ENCODE measurements at places on chromosomes 12 and 14.

DNA sequence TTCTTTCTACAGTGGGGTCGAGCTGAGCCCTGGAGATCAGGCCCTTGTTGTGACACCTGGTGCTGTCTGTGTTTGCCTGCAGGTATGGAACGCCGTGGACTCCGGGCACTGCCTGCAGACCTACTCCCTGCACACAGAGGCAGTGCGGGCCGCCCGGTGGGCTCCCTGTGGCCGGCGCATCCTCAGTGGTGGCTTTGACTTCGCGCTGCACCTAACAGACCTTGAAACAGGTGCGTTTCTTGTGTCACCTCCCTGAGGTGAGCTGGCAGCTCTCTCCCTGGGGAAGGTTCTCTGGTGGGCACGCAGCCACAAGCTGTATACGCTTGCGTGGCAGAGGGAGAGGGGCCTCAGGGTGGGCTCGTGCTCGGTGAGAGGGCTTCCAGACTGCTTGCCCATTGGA is 119.3 kb downstream of the BEGAIN start:
- no peak for DNase-seq

GRCh38 chr14:100022772-100023451 is 42.3 kb upstream of the EVL start:
- peak; percentile 52 for DNase-seq

- no peak for DNase-seq
These were observed 1.7 kb upstream of the TNS2 start for GRCh38 chr12:53048033-53048779.

GRCh38 chr14:55240526-55241178 is 30.6 kb upstream of the FBXO34 start:
- DNase-seq = no peak

DNA sequence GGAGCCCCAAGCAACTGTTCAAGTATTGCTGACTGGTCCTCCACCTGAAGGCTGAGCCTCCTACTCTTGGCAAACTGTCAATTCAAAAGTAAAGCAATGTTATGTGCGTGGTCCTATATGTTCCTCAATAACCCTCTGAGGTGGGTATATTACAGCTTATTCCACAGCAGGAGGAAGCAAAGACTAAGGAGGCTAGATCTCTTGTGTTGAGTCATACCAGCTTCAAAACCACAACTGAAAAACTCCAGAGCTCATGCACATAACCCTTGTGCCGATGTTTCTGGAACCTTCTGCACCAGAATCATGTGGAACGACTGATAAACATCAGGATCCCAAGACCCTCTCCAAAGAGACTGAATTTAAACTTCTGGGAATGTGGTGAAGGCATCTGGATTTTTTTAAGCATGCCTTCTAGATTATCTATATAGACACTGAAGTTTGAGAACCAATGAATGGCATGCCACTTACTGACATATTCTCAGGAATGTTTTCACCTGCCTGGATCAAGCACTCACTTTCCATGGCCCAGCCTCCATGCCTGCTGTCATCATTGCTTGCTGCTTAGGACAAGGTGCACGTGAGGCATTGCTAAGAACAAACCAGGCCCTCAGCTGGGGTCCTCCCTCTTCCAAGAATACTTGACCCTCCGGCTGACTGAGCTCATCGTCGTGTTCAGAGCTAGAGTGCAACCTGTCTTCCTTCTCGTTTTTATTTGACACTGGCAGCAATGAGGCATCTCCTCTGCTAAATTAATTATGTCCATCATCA is 194.7 kb downstream of the BCL11B start:
- no peak for DNase-seq

DNA sequence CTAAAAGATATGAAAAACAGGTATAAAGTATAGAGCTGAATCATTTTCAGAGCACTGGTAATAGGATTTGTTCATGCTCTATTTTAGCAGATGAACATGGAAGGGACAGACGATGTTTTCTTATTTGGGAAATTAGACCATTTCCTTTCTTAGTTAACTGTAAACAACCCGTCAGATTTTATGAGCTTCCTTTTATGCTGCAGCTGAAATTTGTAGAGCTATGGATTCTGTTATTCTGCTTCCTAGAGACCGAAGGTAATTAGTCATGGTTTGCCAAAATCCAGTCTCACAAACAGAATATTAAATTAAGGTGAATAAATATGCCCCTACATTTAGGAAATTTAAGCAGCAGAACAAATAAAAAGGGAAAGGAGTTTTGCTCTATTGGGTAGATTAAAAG is 180.2 kb upstream of the SYT1 start:
- DNase-seq = no peak

DNA sequence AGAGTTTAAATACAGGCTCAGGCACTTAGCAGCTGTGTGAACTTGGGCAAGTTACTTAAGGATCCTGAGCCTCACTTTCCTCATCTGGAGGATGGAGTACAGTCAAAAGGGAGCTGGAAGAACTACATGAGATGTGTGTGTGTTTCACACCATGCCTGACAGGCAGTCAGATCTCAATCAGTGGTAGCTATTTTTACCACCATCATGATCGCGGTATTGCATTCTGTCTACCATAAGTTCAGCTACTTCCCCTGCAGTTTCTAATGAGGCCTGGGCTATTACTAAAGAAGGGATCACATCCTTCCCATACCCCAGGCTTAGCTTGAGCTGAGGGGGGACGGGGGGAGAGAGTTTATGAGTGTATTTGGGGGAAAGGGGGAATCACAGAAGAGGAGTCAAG is 7.0 kb downstream of the AQP6 start:
- DNase-seq = no peak

- no peak for DNase-seq
These were observed 12.7 kb downstream of the KRT1 start for GRCh38 chr12:52667509-52667908.

GRCh38 chr14:24849471-24849870 is 200.5 kb downstream of the STXBP6 start:
- DNase-seq = no peak

GRCh38 chr12:131281016-131281415 is 327.3 kb downstream of the ADGRD1 start:
- no peak for DNase-seq

All from NCI-H2107 (cell line).